DMS79 treated with DMSO at 0.1 percent for 48 hours (cell line): ENCODE measurements at places on chromosomes 6 and 20.

GRCh38 chr6:31559606-31559957 lies 12.2 kb downstream of the NFKBIL1 start:
- no peak for DNase-seq

GRCh38 chr20:32611286-32611685 lies 26.2 kb upstream of the NOL4L start:
- DNase-seq, result no peak

DNA sequence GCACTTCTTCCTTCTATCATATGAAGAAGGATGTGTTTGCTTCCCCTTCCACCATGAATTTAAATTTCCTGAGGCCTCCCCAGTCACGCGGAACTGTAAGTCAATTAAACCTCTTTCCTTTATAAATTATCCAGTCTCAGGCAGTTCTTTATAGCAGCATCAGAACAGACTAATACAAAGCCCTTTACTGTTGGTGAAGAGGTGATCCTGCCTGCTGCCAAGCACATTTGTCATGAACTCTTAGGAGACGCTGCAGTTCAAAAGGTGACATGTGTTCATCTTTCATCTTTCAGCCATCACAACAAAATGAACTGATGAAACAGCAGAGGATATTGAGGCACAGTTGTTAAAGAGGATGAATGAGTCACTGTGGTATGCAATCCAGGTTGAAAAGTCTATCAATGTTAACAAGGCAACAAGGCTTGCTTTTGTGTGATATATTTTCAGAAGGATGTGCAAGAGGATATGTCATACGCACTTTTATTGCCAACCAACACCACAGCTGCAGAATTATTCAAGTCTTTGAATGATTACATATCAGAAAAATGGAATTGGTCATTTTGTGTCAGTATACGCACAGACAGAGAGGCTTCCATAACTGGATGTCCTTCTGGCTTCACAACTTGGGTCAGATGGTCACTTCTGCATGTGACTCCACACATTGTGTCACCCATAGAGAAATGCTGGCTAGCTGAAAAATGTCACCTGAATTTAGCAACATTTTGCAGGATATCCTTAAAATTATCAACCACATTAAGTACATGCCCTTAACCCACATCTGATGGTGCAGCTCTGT lies 52.4 kb upstream of the PLN start:
- DNase-seq, result no peak

DNA sequence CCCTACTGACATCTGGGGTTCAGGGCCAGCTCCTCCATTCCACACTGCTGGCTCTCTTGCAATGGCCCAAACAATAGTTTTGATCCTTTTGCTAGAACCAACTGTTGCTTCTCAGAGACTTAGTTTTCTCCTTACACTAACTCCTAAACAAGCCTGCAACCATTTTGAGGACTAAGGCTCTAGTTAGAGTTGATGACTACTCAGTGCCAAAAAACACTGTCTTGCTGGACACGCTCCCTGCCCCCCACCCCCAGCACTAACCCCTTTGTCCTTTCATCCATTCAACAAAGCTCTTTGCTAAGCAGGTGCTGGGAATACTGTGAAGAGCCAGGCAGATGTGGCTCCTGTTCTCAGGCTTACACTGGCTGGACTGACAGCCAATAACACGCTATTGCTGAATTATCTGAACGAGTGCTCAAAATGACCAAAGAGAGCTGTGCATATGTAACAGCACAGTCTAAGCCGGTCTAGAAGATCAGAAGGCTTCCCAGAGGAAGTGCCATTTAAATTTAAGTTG lies 17.6 kb downstream of the GCLC start:
- no peak for DNase-seq

GRCh38 chr6:15389084-15389764 lies 143.4 kb downstream of the JARID2 start:
- no peak for DNase-seq

DNA sequence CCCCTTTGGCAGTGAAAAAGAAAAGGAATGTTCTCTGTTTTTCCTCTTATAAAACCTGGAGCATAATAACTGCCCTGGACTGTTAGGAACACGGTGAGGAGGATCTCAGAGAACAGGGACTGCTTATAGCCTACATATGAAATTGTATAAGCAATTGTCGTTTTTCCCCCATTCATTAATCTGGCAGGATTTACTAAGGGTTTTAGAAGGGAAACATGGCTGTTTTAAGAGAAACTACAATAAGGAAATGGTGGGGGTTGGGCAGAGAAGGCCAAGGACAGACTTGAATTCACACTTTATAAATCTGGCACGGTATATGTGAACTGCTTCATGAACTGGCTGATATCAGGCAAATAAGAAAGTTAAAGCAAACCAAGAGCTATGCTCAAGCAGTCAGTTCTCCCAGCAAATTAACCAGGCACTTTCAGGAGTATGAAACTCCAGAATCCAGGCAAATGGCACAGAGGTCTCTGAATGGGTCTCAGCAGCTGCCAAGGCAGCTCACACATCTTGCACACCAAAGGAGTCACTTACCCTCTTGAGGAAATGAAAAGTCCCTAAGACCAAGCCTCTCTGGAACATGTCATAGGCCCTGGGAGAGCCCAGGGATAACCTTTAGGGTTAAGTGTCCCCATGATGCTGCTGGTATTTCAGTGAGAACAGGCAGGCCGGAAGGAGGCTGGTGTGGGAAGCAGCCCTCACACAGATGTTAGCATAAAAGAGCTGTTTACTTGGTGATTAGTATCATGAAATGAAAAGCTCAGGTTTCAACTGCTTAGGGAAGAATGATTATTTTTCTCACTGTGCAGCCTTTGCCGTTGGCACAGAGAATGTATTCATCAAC lies 260.5 kb upstream of the MARCKS start:
- DNase-seq, result peak; percentile 14

DNA sequence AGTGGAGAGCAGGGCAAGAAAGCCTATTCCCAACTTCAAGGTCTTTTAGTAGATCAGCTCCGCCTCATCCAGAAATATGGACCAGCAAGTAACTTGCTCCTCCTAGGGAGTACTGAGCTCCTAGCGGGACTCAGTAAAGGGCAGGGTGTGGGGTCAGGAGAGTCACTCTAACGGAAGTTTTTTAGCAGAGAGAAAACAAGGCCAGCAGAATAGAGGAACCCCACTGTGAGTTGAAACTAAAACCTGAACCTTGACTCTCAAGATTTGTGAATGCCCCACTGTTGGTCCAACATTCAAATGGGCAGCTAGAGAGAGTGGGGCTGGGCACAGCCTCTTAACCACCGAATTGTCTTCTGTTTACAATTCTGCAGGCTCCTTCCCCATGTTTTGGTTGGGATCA lies 244.8 kb downstream of the FARS2 start:
- no peak for DNase-seq

- DNase-seq, result peak; percentile 17
Measured at GRCh38 chr20:17898548-17898994, 70.0 kb downstream of the SNX5 start.

- DNase-seq, result no peak
Measured at GRCh38 chr20:58374906-58375758, 13.9 kb upstream of the VAPB start.

DNA sequence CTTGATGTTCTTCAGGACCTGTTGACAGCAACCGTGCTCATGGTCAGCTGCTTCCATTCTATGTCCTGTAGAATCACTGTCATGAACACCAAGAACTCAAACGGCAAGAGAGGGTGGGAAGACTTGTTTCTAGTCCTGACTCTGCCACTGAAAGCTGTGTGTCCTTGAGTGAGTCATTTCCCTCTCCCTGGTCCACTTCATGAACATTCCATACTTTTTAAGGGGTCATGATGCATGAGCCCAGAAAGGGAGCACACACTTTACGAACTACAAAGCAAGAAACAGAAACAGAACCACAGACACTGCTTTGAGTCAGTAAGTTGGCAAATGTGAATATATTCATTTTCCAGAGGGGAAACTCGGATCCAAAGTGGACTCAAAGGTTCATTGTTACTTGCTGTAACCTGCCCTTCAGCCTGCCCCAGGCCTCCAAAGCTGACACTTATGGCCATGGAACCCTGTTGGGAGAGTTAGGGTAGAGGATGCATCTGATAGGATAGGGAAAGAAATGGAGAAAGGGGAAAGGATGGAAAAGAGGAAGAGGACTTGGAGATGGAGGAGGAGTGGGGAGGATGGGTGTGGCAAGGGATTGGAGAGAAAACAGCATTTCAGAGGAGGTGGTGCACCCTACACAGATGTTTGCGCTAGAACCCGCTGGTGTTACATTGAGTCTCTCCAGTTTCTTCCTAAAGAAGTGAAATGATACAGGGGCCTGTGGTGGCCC lies 129.8 kb downstream of the FOXO3 start:
- no peak for DNase-seq

- DNase-seq, result no peak
Measured at GRCh38 chr6:32983964-32984621, 15.7 kb downstream of the BRD2 start.

- DNase-seq, result no peak
Measured at GRCh38 chr20:16701296-16701695, 28.5 kb upstream of the SNRPB2 start.

- no peak for DNase-seq
Measured at GRCh38 chr6:134172706-134173365, 120.4 kb upstream of the SLC2A12 start.

DNA sequence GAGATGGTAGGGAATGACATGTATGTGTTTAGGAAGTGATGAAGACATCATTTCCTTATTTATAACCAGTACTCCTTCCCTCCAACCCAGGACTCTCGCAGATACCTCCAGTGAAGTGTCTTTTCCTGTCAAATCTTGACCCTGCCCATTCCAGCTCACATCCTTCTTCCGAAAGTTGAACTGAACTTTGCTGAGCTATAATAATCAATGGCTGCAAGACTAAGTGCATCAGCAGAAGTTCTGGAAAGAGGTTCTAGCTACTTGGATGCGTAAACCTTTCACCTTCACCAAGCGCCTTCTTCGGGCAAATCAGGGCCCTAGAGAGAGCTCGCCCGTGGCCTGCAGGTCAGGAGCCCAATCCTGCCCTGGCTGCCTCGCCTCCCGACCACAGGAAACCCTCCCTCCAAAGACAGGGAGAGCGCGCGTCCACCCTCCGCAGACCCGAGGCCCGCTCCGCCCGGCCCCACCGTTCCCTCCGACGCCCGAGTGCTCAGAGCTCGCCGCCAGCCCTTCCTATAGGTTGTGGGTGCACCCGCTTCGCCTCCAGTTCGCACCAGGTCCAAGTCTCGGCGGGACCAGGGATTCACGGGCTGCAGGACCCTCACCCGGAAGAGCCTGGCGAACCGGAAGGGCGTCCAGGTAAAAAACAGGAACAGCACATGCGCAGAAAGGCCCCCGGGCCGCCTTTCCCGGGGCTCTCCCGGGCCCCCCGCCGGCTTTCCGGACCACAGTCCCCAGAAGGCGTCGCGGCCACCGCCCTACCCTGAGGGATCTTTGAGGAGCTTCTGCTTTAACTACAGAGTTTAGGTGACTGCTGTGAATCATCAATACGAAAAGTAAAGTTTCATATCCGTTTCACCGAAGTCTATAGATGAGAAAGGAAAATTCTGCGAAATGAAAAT lies at the start of gene ZNF334:
Gene ZNF334 (minus strand): TSS at position 617 of the 902 bp plus-strand sequence. CDS start 1,457 bp downstream, outside the sequence.
- DNase-seq, result peak; percentile 69

GRCh38 chr6:157089851-157090250 lies 233.5 kb downstream of the TMEM242 start:
- DNase-seq, result no peak

DNA sequence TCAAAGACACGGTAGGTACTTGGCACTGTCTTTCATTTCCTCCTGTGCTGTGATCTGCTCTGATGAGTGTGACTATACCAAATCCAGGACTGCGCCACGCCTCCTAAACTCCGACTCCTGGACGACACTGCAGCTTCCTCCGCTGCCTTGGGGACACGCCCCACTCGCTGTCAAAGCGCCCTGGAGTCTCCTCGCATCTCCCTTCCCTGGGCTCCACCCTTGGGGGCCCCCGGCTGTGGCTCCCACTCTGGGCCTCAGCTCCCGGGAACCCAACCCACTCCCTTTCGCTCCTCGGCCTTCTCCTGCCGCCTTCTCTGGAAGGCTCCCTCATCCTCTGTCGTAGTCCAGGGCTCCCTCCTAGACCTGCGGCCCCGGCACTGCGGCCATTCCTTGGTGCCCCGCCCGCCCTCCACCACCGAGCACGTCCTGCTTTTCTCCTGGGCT lies 61.2 kb downstream of the RSPH3 start:
- no peak for DNase-seq

DNA sequence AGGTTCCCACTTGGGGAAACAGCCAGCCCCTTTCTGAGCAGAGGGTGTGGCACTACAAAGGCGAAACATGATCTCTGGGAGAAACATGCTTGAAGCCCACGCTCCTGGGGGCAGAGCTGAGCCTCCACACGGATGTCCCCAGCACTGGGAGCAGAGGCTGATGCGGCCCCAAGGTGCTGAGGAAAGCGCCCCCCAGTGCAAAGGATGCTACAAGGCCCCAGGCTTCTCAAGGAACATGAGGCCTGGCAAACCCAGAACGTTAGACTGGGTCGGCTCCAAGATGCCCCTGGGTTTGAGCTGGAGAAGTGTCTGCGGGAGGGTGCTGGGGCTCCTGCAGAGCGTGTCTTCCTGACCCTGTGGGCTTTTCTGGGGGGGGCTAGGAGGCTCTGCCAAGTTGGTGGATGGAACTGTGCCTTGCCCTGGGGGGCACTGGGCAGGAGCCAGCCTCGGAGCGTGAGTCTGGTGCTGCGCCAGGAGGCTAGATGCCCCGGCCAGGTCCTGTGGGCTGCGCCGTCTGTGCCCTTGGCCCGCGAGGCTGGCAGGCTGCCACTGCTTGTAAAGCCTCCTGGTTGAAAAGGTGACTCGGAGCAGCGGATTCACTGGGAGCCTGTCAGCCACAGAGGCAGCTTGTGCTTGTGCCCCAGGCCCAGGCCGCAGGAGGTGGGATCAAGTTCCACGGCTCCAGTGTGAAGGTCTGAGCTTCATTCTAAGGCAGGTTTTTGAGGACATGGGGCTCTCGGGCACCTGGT lies 8.1 kb downstream of the SYNJ2 start:
- DNase-seq, result peak; percentile 92

GRCh38 chr6:133254552-133255228 lies 13.5 kb downstream of the EYA4 start:
- no peak for DNase-seq

DNA sequence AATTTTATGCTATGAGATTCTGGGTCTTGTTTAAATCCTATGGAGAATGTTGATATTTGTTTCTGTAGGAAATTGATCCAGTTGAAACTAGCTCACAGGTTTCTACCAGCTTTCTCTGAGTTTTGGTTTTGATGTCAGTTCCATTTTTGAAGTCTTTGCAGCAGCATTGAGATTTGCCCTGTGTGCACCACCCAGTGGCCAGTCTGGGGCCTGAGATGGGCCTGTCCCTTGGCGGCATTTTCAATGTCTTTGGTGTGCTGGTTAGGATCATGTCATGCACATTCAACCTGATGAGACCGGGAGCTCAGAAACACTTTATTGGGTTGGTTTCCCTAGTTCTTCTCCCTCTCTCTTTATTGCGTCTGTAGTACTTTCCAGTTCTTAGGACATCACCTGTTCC lies 395.2 kb upstream of the MAP3K7 start:
- no peak for DNase-seq

GRCh38 chr6:42104804-42105125 lies 37.7 kb downstream of the C6orf132 start:
- DNase-seq, result no peak

- no peak for DNase-seq
Measured at GRCh38 chr20:58219342-58219700, 9.1 kb downstream of the ANKRD60 start.

DNA sequence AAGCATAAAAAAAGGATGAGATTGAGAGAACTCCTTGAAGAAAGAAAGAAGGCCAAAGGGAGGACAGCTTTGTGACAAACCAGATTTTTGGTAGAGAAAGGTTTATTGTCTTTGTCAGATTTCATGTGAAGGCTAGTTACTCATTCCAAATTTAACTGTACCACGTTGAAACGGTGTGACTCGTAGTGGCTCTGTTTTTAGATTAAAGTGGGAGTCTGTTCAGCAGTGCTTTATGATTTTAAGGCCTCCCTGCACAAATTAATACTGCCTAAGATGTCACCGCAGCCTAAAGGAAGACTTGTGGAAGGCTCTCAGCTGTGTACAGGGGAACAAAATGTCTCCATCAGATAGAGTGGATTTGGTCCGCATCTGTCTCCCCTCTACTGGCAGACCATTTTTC lies 35.9 kb downstream of the CDC40 start:
- no peak for DNase-seq
